Stimulated activated CD8-positive, alpha-beta memory T cell treated with anti-CD3 and anti-CD28 coated beads, Interleukin-2, amount 100 ng/mL, for 1 hour (primary cell): ENCODE measurements at places on chromosomes 13 and 19.

- DNase-seq, result no peak
Observed at GRCh38 chr13:33089311-33089710, 73.1 kb downstream of the KL start.

DNA sequence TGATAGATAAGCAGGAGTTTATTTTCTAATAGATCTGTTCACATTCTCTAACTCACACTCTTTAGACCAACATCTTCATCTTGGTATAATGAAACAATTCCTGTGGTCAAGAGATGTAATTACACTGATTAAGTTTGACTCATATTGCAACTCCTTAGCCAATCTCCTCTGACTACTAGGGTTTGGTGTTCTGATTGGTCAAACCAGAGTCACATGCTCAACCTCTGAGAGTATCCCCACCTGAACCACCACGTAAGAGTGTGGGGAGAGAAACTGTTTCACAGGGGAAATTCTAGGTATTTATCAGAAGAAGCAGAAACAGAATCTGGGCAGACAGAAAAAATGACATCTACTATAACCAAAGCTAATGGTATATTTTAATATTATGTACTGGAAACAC, 42.4 kb downstream of the UQCRFS1 start:
- no peak for DNase-seq

- DNase-seq, result no peak
Observed at GRCh38 chr13:61485128-61485765, 69.6 kb upstream of the PCDH20 start.

GRCh38 chr19:4955274-4955673, 13.6 kb upstream of the KDM4B start:
- no peak for DNase-seq

DNA sequence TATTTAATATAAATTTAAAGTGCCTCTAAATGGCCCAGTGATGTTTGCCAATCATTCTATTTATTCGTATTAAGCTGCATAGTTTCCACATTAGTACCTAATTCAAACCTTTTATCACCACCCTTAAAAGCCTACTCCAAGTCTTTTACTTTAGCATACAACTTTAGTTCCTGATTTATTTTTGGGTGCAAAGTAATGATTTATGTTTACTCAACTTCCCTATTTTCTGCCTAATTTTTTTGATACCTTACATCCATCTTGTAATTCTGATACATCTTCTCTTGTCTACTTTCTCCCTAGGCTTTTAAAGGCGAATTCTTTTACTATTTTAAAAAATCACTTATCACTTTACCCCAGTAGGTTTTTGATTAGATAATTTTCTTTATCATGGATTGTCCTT, 2651.1 kb upstream of the PCDH20 start:
- DNase-seq, result no peak

- no peak for DNase-seq
Observed at GRCh38 chr13:77353995-77354394, 27.1 kb upstream of the MYCBP2 start.

- DNase-seq, result no peak
Observed at GRCh38 chr13:85997587-85997986, 198.4 kb upstream of the SLITRK6 start.

DNA sequence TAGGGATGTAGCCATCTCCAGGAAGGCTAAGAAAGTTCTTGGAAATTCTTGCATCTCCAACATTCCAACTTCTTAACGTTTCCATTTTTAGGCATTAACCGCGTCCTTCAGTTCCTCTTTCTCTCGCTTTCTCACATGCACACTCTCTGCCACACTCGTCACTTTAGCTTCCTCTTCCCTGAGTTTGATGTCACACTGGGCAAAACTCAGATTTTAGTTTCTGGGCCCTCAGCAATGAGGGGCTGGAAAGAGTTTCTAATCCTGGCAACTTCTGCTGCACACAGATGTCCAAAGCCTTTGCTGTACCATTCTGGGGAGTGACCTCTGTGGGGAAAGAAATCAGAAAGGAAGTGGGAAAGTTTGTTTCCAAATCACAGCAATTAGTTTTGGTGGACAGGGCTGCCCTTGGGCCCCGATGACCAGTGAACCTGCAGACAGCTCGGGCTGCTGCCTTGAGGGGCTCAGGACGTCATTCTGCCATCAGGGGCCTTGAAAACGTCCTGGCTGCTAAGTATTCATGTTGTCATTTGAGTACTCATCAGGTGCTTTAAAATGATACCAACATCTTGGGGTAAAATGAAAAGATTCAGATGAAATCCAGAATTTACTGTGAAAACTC, 89.3 kb downstream of the KL start:
- no peak for DNase-seq

GRCh38 chr13:23377579-23377978, 55.9 kb downstream of the SACS start:
- DNase-seq, result no peak

- peak; percentile 52 for DNase-seq
Observed at GRCh38 chr19:5987077-5987818, 9.3 kb upstream of the RANBP3 start.

DNA sequence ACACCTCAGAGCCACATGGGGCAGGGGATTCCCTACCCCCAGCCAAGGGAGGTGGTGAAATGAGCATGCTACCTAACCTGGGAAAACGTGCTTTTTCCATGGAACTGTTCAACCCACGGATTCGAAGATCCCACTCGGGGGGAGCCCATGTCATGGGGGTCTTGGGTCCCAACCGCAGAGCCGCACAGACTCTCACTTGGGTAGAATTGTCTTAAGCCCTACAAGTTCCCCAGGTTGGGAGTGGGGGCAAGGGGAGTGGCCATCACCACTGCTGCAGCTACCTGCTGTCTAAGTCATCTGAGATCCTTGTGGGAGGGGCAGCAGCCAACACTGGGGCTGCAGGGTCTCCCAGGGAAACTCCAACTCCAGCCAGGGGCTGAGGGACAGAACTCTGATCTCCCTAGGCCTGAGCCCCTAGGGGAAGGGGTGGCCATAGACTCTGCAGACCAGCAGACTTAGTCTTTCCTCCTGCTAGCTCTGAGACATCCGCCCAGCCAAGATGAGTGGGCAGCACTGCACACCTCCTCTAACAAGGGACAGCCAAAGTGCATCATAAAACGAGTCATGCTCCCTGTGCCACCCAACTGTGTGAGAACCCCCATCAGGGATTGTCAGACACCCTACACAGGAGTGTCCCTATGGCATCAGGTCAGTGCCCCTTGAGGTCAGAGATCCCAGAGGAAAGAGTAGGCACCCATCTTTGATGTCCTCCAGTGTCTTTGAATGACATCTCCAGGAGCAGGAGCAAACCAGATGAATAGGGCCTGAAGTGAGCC, 610.4 kb upstream of the SLITRK6 start:
- no peak for DNase-seq

GRCh38 chr13:61123538-61124289, 291.9 kb downstream of the PCDH20 start:
- no peak for DNase-seq

- no peak for DNase-seq
Observed at GRCh38 chr13:43132257-43132656, 108.9 kb downstream of the DNAJC15 start.

GRCh38 chr19:39936020-39936419, 1.6 kb upstream of the FCGBP start:
- DNase-seq, result no peak

GRCh38 chr13:114279146-114279545, 2.3 kb upstream of the UPF3A start:
- DNase-seq, result no peak

DNA sequence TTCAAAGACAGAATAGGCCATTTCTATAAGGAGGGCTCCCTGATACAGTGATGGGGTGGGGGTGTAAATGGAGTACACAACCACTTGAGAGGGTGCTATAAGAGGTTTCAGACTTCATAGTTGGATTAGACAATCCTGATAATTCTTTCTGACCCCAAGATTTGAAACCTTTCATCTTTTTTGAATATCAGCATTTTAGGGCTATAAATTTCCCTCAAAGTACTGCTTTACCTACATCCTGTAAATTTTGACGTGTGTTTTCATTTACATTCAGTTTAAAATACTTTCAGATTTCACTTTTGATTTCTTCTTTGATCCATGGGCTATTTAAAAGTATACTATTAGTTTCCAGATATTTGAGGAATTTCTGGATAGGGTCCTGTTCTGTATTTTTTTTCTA, 40.0 kb upstream of the SIN3B start:
- DNase-seq, result no peak

- no peak for DNase-seq
Observed at GRCh38 chr13:90375851-90376250, 971.6 kb upstream of the MIR17HG start.

DNA sequence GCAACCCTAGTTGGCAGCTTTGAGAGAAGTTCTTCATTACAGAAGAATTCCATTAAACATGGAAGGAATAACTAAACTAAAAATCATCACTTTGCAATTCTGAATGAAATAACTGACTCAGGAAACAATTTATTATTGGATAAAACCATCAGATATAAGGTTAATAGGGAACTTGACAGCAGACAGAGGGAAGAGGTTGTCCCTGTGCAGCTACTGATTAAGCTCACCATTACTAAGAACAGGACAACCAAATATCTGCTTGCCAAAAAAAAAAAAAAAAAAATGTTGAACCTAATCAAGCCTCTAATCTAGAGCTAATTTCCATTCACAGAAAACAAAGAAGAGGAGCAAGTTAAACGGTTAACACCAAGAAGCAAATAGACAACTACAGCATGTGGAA, 12.8 kb downstream of the N4BP2L2 start:
- DNase-seq, result no peak

- no peak for DNase-seq
Observed at GRCh38 chr19:11453468-11454341, 18.3 kb downstream of the PRKCSH start.

DNA sequence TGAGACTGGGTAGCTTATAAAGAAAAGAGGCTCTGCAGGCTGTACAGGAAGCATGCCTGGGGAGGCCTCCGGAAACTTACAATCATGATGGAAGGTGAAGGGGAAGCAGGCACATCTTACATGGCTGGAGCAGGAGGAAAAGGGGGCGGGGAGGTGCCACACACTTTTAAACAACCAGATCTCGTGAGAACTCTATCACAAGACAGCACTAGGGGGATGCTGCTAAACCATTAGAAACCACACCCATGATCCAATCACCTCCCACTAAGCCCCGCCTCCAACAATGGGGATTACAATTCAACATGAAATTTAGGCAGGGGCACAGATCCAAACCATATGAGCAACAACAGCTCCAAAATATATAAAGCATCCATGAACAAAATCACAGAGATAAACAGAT, 46.5 kb upstream of the GTF2F2 start:
- no peak for DNase-seq

DNA sequence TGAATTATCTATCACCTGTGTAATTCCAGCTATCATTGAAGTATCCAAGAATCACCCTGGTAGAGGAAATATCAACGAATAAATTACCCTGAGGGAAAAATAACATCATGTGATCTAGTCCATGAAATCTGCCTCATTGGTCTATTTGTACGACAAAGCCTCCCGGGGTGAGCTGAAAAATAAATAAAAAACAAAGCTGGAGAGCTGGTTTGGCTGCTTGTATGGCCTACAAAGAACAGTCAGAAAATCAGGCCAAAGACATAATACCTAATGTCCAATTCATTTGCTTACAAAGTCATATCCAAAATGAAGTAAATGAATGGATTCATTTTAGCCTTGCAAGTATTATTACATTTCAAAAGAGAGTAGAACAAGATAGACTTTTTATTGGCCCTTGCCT, 449.9 kb downstream of the KLF12 start:
- no peak for DNase-seq

DNA sequence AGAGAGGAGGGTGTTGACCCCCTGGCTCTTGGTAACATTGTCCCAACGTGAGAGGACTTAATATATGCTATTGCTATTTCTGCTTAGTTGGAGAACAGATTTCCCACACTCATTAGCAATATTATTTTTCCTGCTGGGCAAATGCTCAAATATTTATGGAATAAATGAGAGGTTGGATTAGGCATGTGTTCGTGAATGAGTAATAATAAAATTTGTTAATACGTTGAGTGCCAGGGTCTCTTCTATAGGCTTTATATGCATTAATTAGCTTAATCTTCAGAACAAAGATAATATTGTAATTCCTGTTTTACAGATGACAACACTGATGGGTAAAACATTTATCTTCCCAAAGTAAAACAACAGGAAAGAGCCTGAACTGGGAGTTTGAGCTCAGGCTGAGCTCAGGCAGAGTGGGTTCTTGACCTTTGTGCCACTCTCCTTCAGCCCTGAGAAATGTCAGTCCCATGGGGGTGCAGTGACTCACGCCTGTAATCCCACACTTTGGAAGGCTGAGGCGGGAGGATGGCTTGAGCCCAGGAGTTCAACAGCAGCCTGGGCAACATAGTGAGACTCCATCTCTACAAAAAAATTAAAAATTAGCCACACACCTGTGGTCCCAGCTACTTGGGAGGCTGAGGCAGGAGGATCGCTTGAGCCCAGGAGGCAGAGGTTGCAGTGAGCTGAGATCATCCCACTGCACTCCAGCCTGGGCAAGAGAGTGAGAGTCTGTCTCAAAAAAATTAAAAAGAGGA, 1.2 kb downstream of the ZNF233 start:
- no peak for DNase-seq

DNA sequence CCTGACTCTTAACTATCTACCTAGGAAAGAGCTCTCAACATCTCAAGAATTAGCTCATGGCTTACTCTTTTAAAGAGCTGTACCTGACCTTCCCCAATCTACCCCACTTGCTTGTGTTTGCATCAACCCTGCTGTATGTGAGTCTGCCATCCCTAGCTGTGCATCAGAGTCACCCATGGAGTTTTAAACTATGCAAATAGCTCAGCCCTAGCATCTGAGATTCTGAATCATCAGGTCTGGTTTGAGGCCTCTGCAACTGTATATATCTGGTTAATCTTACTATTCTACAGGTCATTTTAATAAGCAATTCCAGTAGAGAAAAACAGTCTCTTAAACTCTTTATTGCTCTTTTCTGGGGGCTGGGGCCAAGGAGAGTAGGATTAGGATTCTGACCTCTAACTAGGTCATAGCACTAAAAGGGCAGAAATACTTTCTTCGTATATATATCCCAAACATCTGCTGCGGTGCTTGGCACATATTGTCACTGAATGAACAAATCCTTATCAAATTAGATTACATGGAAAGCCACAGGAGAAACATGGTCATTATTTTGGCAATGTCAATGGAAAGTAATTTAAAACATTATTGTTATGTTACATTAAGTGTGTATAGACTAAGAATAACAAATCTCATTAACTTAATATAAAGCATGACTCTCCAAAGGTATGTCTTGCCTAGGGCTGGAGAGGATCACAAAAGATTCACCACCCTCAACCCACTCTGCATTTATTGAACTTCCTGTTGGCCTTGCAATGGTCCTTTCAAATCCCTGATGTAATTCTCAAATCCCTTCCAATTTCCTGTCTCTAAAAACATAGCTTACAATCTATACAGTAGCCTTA, 232.2 kb downstream of the DACH1 start:
- no peak for DNase-seq

GRCh38 chr19:42285988-42286348, 16.0 kb upstream of the PRR19 start:
- no peak for DNase-seq

DNA sequence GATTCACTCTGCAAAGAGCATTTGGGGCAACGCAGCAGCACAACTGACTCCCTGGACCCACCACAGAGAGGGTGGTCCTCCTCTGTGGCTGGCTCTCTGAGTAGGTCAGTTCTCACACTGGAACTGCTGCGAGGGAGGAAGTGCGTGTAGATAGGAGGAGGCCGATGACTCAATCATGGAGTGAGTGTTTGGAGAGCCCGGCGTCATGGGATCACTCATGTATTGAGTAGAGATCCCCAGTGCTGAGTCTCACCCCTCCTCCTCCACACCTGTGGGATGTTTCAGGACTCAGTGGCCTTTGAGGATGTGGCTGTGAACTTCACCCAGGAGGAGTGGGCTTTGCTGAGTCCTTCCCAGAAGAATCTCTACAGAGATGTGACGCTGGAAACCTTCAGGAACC, 8.9 kb downstream of the ZNF101 start:
- DNase-seq, result no peak

- DNase-seq, result no peak
Observed at GRCh38 chr19:49224879-49225278, 67.3 kb downstream of the TRPM4 start.
